ENCODE measurements at places on chromosomes 13 and 19.
A peak's percentile ranks its signal among the peaks of the same experiment; 100 is the strongest.

DNA sequence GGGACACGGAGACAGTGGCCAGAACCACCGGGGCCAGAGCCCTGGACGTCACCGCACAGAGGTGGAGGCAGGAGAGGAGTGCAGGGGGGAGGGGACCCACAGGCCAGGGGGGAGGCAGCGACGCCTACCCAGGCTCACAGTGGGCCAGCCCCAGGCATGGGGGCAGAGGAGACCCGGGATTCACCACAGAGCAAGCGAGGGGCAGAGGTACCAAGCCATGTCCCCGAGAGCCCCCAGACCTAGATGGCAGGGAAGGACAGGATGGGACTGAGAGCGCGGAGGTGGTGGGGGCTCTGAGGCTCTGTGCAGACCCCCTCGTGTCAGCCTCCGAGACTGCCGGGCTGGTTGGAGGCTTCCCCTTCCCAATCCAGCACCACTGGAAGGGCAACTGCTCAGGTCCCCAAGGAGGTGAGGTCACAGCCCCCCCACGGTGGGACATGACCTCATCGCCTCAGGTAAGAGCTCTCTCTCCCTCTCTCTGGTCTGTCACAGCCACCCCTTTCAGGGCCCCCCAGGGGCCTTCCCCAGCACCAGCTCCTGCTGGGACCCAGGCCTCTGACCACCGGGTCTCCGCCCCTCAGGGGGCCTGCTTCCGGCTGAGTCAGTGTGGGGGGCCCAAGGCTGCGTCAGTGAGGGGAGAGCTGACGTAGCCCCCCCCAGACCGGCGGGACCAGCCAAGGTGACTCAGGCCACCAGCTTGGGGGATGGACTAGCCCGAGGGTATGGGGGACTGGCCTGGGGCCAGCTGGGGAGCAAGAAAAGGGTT is 2.2 kb upstream of the IL11 start:
- no peak for DNase-seq

- no peak for DNase-seq
These were observed 133.9 kb upstream of the WASF3 start for GRCh38 chr13:26423629-26424028.

GRCh38 chr19:16191216-16191908 is 6.2 kb downstream of the FAM32A start:
- no peak for DNase-seq

DNA sequence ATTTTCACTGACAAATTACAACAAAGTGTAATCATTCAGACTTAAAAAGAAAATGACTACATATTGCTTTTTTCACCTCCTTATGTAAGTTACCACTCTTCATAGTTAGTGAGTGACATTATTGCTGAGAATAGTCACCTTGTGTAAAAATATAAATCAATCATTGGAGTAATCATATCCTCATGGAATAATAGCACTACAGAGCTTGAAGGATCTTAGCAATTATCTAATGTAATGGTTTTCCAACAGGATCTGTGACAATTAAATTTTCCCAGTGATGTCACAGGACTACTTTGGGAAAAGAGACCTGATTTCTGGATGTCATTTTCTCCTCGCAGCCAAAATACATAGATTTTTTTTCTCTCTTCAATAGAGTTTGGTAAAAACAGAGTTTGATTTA is 833.0 kb upstream of the PCDH9 start:
- DNase-seq = no peak

DNA sequence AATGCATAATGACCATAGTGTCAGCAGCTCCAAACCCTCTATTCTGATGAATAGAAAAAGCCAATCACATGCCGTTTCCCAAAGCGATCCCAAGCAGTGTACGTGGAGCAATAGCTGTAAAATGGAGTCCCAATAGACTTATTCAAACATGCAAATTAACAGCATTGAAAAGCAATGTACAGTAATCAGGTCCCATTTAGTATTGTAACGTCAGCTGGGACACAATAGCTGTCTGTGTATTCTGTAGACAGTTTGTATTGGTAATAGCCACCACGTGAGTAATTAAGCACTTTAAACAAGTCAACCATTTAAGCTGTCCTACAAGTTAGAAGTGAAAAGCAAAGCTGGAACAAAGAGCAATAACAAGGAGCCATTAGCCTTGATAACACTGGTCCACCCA is 698.2 kb downstream of the PCDH17 start:
- no peak for DNase-seq

DNA sequence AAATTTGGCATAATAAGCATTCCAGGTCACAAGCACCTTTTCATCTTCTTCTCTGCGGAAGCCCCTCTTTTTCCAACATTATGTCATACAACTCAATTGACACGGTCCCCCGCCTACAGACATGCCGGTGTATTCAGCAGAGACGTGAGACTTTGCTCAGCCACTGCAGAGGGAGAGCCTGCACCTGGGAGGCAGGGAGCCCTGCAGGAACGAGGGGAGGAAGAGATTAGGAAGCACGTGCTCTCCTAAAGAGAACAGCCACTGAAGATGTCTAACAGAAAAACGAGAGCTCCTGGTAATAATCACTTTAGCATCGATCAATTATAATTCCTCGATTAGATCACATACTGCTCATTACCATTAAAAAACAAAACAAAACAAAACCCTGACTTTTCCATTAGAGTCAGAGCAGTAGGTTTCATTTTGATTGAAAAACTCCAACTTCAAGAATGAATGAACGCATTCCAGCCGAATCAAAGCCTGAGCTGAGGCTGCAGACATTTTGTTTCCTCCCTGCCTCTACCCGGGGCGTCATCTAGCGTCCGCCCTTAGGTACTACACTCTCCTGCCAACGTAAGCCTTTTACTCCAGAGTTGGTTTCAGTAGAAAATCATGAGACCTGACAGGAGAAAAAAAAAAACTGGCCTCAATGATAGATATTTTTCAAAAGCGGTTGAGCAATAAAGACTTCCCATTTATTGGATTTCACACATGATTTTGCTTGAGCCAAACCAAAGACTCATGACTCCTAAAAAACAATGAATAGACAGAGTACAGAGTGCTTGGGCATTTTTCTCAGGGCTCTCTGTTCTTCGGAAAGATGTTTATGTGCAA is 194.5 kb downstream of the KATNAL1 start:
- peak; percentile 62 for DNase-seq

GRCh38 chr19:17997969-17998826 is 9.8 kb upstream of the ARRDC2 start:
- DNase-seq = no peak

DNA sequence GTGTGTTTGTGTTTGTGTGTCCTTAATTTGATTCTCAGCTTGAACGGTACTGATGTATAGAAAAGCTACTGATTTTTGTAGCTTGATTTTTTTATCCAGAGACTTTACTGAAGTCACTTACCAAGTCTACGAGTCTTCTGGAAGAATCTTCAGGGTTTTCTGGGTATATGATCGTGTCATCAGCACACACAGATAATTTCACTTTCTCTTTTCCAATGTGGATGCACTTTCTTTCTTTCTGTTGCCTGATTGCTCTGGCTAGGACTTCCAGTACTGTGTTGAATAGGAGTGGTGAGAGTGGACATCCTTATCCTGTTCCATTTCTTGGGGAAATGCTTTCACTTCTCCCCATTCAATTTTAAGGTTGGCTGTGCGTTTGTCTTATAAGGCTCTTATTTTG is 7.9 kb upstream of the LILRB1 start:
- DNase-seq = no peak

DNA sequence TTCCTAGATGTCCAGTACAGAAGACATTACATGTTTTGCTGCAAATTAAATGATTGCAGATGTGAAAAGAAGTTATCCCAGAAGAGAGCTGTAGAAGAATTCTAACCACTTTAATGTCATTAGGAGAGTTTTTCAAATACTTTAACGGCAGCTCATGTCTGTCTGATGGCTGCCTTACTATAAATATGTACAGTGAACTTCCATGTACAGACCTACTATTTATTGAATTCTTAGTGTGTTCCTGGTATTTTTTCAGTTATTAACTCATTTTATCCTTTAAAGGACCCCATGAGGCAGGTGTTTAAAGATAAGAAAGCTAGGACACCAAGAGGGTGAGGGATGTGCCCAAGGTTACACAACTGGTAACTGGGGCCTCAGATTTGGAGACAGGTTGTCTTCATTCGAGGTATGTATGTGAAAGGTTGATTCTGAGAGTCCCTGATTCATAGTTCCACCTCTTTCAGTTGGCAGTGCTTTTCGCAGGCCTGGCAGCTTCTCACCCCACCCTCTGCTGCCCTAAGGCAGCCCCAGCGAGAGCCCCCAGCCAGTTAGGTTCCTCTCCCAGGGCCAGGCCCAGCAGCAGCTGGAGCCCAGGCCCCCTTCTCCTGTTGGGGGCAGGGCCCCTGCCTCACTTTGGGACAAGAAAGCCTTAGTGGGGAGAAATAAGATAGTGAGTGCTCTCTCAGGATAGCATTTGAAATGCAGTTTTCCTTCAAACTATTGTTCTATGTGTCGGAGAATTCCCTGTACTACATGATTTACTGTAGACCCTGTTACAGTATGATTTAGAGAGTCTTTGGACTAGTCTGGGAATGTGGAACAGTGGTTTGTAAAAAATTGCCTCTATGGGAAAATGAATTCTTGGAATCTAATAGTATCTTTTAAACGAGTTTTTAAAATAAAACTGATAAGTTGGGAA is 67.7 kb upstream of the TEX29 start:
- no peak for DNase-seq

GRCh38 chr19:51458051-51458645 is at the start of gene SIGLEC8:
SIGLEC8 (minus strand) TSS chr19:51458454; CDS start chr19:51458387, 67 bp downstream.
- DNase-seq = no peak

GRCh38 chr13:51044023-51044665 is 66.9 kb downstream of the C13orf42 start:
- no peak for DNase-seq

DNA sequence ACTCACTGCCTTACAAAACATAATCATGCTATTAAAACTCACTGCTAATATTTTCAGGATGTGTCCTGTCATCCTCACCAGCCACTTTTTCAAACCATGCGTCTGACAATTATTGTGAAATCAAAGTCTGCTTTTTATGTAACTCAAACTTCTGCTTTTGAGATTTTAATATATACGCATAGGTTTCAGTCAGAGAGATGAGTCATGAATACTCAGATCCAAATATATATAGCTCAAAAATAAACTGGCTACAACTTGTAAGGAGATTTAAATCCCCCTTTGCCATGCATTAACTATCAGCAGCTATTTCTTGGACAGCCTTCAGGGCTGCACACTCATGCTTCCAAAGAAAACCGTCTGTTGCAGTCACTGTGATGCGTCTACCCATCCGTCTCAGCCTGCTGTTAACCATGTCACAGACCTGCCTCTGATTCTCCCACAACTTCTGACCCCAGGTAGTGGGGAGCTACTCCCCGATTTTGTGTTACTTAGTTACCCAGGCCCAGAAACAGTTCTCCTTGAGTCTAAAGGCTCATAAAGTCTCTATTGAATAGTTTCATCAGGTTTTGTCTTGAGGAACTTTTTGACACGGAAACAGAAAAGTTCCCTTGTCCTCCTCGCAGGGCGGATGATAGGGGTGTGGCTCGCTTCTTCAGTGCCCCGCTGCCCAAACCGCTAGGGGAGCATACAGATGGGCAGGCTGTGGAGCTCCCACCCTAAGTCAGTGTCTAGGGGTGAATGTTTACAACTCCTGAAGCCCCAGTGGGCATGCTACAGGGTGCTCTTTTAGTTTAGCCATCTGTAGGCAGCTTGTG is 33.8 kb upstream of the SGCG start:
- no peak for DNase-seq

DNA sequence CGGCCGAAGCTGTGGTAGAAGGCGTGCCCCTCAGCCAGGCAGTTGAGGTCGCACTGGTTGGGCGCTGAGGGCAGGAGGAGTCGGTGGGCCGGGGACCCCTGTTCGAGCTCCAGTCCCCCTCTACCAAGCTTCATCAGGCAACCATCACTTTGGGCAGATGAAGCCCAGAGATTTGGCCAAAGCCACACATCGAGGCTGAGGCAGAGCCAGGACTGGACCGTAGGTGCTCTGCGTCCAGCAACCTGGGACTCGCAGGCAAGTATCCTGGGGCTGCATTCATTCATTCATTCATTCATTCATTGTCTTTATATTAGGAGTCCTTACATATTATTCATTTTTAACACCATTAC is 4.3 kb downstream of the ADAMTSL5 start:
- no peak for DNase-seq

- no peak for DNase-seq
These were observed 55.9 kb downstream of the STARD13 start for GRCh38 chr13:33229446-33230177.

DNA sequence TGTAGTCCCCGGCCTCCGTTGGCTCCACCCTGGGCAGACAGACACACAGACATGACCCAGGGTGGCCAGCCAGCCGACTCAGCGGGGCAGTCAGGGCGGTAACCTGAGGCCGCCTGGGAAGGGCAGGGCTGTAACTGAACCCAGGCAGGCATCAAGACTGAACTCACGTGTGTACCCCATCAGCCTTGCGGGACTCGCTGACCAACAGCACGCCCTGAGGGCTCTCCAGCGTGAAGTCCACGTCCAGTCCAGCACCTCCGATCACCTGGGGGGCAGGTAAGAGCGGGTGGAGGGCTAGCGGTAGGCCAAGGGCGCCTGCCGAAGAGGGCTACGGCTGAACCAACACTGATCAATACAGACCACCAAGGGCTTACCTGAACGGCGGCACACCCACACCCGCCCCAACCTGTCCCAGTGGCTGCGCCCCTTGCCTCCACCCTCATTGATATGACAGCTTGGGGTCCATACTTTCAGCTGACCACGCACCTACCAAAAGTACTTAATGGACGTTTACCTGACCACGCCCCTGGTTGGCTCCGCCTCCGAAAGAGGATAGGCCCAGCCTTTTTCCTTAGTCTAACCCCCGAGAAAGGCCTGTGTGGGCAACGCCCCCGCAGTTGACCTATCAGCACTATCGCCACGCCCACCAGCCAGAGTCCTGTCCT is 791 bp downstream of the TMED1 start:
- DNase-seq = no peak

GRCh38 chr13:39494006-39494405 is 109.0 kb downstream of the LHFPL6 start:
- DNase-seq = no peak

DNA sequence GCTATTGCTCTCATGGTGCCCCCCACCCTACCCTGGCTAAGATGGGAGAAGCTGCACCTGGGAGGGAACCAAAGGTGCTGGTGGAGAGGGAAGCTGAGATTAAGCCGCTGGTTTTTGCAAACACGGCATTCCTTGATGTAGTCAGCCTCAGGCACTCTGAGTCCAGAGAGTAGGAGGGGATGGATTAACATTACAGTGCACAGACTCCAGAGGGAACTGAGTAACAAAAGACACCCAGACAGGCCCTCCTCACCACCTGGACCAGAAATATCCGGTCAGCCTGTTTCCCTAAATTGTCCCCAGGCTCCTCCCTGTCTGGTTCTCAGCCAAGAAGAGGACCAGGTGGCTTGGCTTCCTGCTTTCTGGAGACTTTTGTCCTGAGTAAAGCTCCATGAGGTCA is 28.9 kb upstream of the PABPC3 start:
- DNase-seq = no peak

Measured in stimulated activated CD8-positive, alpha-beta memory T cell treated with anti-CD3 and anti-CD28 coated beads, Interleukin-15, amount 100 ng/mL, for 1 hour (primary cell).